Mesenteric fat pad (tissue), 1 donor: ENCODE measurements at places on chromosomes 13 and 19. TPM values are rescaled to one million over a fixed set of nuclear protein-coding genes. Genes with fewer than 3 reads are reported as not detected.

DNA sequence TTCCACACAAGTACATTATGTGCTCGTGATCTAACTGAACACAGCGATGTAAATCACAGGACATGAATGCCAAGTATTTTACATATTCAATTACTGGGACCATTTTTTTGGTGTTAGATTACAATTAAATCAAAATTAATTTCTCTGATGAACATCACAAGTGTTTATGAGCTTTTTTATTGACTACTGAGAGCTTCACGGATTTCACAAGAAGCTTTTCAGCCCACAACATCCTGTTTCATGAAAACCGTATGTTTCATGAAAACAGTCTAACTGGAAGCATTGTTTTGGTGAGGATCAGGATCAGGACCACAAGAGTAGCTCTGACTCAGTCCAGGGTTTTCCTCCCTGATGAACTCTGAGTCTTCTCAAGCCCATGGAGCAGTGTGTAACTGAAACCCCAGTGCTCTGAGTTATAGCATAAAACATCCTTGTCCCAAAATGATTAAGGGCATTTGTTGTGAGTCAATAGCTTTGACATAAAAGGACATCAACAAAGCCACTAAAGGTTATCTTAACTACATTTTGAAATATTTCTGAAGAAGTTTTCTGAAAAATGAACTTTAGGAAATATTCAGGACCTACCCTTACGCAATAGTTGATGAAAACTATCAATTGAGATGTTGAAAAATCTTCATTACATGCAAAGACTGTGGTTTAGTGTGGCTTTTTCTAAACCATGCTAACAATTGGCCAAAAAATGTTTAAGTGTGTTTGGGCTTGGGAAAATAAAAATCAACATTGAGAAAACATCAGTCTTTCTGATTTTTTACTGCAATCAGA, 49.3 kb downstream of the UFM1 start:
- no peak for DNase-seq

Gene CTXN1
- total RNA-seq, result 0.96 TPM

DNA sequence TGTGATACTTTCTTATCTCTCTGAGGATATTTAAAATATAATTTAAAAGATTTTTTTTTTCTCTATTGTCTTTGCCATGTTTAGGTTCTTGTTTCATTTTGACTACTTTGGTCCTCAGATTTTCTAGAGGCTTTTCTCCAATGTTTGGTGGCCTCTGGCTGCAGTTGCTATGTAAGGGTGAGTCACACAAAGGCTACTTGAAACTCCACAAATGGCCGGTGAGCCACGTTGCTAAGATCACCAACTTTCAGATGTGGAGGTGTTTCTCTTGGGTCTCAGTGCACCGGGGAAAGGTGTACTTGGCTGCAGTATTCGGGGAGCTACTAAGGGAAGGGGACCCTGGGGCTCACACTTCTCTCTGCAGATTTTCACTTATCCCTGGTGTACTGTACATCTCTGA, 248.1 kb downstream of the HS6ST3 start:
- no peak for DNase-seq

- DNase-seq, result no peak
These were observed 12.0 kb downstream of the ELF1 start for GRCh38 chr13:41006978-41007743.

GRCh38 chr19:17214508-17215126, 540 bp upstream of the USE1 start:
- DNase-seq, result no peak

Gene HCN2
- 0.16 TPM for total RNA-seq

Gene CCDC169
- total RNA-seq, result 0.48 TPM

DNA sequence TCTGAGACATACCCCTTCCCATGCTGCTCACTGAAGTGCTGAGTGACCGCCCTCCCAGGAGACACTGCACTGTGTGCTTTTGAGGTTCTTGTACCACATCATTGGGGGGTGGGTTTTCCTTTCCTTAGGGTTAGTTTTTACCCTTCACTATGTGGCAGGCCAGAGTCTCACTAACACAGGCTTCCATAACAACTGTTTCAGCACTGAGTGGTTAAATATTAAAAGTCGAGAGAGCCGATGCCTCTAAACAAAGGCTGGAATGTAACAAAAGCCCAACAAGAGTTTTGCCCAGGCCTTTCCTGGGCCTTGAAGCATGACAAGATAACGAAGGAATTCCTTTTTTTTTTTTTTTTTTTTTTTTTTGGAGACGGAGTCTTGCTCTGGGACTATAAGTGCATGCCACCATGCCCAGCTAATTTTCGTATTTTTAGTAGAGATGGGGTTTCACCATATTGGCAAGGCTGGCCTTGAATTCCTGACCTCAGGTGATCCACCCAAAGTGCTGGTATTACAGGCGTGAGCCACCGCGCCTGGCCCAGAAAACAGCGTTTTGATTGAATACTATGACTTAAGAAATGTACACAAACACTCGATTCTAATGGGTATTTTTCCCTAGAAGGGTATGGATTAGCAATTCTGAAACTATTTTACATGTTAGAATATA, 46.5 kb downstream of the ZNF823 start:
- no peak for DNase-seq

DNA sequence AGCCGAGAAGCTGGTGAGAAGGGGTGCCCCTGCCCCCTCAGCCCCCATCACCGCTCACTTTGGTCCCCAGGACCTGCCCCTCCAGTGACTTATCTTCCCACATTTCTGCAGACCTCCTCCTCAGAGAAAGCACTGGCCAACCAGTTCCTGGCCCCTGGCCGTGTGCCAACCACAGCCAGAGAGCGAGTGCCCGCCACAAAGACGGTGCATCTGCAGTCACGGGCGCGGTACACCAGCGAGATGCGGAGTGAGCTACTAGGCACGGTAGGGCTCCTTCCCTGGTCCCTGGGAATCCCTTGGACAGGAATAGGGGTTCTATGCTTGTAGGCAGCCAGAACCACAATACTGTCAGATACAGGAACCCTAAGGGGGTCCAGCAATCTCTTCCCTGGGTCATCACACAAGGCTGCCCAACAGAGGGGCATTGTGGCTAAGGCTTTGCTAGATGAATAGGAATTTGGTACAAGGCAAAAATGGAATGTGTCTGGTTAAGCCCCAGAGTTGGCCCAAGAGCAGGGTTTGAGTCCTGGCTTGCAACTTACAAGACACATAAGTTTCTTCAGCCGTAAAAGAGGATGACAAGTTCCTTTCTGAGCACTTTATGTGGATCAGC, 1.0 kb downstream of the USE1 start:
- DNase-seq, result no peak

Gene SHISA7
- total RNA-seq, result not detected

DNA sequence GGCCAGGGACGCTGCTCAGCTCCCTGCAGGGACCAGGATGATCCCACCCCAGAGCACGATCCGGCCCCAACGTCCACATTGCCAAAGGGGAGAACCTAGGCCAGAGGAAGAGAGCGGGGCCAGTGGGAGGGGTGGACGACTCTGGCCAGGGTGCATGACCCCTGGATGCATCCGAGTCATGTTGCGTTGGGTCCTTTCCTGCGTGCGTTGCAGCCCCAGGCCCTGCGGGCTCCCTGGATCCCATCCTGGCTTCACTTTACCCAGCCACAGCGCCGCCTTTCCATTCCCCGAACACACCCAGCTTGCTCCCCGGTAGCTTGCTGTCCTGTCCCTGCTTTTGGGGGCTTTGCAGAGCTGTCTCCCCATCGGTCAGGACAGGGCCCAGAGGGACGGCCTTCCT, 10.5 kb downstream of the PLIN4 start:
- DNase-seq, result no peak

- no peak for DNase-seq
These were observed 250.7 kb downstream of the KCTD12 start for GRCh38 chr13:76635232-76636230.

DNA sequence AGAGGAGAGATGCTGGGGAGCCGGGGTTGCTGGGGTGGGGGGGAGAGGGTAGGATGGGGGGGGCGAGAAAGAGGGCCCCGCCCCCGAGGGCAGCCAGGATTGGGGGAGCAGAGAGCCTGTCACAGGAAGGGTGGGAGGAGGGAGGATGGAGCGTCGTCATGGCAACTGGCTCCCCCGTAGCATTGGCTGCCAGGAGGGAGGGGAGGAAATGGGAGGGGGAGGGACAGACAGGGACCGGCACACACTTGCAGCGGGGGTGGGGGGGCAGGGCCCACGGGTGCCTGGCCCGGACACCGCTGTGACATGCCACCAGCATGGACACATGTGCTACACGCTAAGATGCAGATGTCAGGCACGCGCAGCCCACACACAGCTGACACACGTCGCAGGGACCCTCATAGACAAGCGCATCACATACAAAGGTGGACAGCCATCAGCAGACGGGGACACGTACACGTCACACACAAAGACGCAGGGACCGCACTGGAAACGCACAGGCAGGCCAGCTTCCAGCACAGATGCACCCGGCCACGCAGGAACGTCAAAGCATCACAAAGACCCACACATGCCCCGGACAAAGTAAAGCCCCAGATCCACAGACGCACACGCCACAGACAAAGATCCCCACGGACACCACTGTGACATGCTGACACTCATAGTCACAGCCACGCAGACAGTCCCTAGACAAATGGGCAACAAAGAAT, at the start of gene LMTK3:
TSS of gene LMTK3 (minus strand) at position 36 of the 704 bp plus-strand sequence. CDS start 259 bp downstream, outside the sequence.
- no peak for DNase-seq

DNA sequence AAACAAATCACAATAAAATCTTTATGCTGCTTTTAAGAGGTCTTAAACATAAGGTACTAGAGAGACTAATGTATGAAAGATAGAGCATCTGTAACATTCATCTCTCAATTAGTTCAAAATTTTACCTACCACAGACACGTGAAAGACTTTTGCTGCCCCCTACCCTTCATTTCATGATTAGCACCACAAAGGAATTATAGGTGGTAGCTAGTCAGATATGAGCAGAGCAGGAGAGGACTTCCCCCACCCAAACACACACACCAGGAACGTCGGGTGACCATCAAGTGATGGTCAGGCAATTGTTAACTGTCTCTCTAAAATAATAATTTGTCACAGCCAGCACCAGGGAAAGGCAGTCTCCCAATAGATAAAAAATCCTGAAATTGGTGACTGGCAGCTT, 1531.7 kb upstream of the SPRY2 start:
- no peak for DNase-seq
